ENCODE measurements at places on chromosomes 4 and X.

DNA sequence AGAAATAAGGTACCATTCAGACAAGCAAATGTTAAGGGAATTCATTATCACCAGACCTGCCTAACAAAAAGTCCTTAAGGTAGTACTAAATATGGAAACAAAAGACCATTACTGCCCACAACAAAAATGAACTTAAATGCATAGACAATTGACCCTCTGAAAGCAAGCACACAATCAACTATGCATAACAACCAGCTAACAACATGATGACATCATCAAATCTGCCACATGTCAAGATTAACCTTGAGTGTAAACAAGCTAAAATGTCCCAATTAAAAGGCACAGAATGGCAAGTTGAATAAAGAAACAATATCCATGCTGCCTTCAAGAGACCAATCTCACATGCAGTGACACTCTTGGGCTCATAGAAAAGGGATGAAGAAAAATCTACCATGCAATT is 160.7 kb upstream of the CPXCR1 start:
- DNase-seq, result no peak

- no peak for DNase-seq
These were observed 799 bp downstream of the XPNPEP2 start for GRCh38 chrX:129739578-129739977.

- no peak for DNase-seq
These were observed 92.8 kb downstream of the TAB3 start for GRCh38 chrX:30795981-30796958.

DNA sequence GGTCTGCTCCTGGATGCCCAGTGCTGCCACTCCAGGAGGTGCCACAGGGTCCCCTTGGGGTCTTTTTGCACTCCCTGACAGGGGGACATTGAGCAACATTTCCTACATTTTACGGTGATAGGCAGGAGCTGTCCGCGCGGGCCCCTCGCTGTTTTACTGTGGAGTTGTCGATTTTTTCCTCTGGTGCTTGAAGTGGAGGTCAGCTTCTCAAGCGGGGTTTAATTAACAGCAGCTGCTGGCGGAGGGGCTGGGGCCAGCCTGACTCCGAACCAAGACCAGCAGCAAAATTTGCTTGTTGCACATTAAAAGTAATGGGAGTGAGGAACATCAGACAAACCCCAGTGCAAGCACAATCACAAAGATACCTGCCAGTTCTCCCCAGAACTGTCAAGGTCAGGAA is 13.2 kb upstream of the SH3TC1 start:
- no peak for DNase-seq

- DNase-seq, result no peak
These were observed 23.8 kb downstream of the F9 start for GRCh38 chrX:139554376-139554775.

DNA sequence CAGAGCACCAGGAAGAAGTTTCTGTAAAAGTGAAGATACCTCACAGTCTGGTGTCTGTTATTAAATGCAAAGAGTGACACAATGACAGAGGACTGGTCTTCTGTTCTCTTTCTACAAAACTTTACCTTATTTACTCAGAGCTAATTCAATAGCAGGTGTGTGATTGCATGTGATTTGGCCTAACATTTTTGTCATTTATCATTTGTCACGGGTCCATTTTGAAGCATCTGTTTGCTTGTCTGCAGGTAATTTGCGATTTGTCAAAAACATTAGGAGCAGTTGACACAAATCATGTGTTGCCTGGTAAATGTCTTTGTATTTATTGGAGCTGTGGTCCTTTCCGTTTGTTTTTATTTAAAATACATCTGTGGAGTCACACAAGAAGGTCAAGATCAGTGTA is 1232.4 kb downstream of the STIM2 start:
- no peak for DNase-seq

DNA sequence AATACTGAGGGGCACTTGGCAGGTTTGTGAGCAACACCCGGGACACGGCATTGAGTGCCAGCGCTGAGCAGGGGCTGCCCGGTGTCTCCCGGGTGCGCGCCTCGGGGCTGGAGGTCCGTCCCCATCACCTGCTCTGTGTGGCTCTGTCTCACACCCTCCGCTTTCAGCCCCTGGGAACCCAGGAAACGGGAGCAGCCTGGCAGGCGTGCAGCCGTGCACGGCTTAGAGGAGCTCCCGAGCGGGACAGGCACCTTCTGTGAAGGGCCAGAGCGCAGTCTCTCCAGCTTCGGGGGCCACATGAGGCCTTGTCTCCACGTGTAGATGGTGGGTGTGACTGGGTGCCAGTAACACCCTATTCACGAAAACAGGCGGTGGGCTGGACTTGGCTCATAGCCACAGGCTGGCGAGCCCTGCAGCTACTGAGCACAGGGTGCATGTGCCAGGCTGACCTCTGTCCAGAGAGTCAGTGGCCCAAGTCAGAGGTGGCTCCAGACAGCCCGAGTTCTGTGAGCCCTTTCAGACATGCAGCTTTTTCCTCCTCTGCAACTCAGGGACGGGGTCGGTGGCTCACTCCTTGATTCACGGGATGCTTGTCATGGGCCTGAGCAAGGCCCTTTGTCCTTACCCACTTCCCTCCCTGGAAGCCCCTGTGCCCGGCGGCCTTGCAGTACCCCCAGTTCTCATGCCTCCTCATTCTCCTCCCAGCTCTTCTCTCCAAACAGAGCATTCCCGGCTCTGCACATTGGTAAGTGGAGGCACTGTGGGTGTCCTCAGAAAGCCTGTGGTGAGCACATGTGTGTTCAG is 23.5 kb downstream of the UVSSA start:
- DNase-seq, result no peak

GRCh38 chrX:119729408-119730201 is 28.8 kb upstream of the SOWAHD start:
- DNase-seq, result peak; percentile 78

- peak; percentile 45 for DNase-seq
These were observed 13.3 kb downstream of the CETN2 start for GRCh38 chrX:152817078-152817764.

GRCh38 chr4:665751-666435 is 8.2 kb downstream of the ATP5ME start:
- DNase-seq, result no peak

DNA sequence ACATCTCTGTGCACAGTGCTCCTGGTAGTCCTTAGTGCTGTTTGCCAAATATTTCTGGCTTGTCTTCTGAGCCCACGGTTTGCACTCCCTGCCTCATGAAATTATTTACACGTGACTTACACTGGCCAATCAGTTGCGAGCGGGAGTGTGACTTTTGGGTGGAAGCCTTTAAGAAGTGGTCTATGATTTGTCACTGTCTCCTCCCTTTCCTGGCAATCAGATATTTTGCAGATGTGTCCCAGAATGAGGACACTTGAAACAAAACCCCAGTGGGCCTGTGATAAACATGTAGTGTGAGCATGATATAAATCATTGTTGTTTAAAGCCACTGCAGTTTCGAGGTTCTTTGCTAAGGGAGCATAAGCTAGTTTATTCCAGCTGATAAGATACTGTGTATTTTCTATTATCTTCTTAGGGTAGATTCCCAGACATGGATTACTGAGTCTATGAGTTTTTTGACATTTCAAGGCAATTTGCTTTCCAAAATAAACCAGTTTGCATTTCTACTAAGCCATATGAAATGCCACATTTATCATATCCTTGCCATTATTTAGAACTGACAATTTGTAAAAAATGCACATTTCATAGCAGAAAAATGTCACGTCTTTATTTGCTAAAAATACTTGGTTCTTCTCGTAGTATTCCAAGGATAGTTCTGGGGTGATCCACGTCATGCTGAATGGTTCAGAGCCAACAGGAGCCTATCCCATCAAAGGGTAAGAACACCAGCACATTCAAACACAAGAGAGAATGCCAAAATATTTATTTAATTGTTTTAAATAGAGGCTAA is 12.0 kb downstream of the BST1 start:
- DNase-seq, result no peak

- DNase-seq, result no peak
These were observed 8.5 kb downstream of the RAPGEF2 start for GRCh38 chr4:159111416-159111815.

DNA sequence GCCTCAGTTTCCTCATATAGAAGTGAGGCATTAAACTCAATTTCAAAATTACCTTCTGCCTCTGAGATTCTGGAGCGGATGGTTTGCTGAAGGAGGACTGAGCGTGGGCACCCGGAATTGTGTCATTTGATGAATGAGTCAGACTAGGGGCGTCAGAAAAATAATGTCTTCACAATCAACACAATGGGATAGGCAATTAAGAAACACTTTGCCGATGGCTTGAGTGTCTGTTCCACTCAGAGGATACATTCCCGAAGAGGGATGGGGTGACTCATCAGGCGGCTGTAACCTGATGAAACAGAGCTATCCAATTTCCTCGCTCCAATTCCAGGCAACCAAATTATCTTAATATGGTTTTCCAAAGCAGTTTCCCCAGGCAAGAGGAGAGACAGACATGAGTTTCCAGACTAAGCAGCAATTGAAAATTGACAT is 1.2 kb upstream of the CHRNA9 start:
- DNase-seq, result peak; percentile 77

DNA sequence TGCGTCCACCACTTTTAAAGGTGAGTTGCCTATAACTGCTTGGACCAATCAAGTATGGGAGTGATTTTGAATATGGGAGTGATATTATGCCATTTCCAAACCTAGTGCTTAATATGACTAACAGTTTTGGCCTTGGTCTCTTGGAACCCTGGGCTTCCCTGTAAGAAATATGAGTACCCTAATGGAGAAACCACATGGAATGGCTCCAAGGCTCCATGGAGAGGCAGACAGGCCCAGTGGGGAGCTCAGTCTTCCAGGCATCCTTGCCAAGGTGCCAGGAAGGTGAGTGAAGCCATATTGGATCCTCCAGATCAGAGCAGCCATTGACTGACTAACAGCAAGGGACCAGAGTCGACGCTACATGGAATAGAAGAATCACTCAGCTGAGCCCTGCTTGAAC is 53.2 kb downstream of the MAML3 start:
- DNase-seq, result no peak

GRCh38 chrX:53440101-53440500 is 5.9 kb upstream of the HSD17B10 start:
- no peak for DNase-seq

Measured in iris pigment epithelial cell (primary cell).